Putamen (tissue), 1 donor: ENCODE measurements at places on chromosomes 2 and 18.

DNA sequence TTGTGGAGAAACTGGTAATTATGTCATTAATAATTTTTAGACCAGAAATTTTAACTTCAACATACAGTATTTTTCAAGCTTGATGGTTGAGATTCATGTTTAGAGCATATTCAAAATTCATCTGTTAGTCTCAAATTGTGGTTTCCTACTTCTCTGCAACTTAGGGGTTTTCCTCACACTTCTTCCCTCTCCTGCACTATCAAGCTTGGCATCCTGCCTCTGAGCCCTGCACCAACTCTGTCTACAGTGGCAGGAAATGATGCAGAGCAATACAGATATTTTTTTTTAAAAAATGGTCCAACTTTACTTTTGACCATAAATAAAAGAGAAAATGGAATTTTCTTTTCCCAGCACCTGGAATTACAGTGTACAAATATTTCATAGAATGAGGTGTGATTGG lies 247.3 kb downstream of the NUP35 start:
- DNase-seq, result no peak

- DNase-seq, result no peak
Observed at GRCh38 chr18:75049455-75049789, 159.5 kb downstream of the PTGR3 start.

DNA sequence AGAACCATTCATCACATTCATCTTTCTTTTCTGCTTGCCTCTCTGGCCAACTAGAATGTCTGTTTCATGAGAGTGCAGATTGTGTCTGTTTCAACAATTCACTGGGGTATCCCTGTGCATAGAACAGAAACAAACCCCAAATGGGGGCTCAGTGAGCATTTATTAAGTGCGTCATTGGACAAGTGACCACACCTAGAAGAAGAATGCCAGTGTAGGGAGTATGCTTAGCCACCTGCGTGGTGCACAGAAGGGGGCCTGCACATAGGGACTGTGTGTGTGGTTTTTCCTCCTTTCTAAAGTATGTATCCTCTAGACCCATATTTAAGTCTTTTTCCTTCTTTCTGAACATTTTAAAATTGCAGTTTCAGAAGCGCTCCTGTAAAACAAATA lies 255.9 kb downstream of the AGAP1 start:
- DNase-seq, result no peak

DNA sequence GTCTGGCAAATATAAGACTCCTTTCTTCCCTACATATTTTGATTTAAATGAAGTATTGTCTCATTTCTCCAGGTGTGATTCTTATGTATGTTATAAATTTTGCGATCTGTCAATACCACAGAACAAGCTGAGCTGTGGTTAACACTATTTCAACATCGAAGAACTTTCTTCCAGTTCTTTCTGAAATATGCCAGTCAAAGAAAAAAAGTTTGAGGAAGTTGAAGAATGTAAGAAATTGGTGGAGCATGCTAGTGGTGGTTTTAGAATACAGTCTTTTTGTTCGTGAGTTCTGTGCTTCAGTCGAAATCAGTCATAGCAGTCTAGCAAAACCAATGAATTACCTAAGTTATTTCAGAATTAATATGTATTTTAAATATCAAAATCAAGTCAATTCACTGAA lies 8.6 kb upstream of the COBLL1 start:
- no peak for DNase-seq

DNA sequence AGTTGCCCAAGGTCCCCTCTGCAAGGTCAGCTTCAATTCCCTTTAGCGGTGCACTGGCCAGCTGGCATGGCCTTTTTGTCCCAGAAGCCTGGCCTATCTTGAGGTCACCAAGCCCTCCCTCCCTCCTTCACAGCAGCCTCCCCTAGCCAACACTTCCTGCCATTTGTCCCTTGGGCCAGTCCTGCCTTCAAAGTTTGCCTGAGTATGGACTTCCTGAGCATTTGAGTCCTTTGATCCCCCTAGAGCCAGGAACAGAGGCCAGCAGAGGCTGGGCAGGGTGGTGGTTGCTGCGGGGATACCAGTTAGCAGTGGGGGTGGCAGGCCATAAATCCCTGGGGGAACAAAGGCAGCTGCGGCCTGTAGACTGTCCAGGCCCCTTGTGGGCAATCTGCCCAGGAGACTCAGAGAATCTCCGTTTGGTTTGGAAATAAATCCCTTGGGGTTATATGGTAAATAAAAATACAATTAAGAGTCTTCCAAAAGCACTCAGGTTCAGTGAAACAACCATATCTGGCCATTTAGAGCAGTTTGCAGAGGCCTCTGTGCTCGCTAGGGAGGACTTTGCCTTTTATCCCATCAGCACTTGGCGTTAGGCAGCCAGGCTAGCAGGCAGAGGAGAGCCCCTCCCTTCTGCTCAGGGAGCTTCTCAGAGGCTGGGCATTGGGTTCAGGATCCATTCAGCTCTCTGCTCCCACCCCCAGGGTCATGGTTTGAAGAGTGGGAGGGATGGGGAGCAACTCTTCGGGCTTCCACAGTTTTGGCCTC lies 3.1 kb upstream of the HES6 start:
- DNase-seq, result no peak

DNA sequence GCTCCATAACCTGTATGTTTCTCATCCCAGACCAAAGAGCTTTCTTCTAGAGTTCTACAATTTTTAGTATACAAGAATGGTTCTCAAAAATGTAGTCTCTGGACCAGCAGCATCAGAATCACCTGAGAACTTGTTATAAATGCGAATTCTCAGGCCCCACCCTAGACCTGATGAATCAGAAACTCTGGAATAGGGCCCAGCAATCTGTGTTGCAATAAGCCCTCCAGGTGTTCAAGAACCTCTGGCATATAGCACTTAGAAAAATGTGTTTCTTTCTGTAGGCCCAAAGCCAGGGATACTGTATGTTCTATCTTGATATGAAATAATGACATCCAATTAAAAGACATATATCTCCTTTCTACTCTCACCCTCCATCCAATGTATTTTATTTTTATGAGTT lies 10.4 kb downstream of the PAIP2B start:
- DNase-seq, result no peak

- DNase-seq, result no peak
Observed at GRCh38 chr18:57803103-57803969, at the start of gene ATP8B1. Gene ATP8B1 (minus strand): TSS chr18:57803315. CDS start chr18:57731807, 71,508 bp downstream.

DNA sequence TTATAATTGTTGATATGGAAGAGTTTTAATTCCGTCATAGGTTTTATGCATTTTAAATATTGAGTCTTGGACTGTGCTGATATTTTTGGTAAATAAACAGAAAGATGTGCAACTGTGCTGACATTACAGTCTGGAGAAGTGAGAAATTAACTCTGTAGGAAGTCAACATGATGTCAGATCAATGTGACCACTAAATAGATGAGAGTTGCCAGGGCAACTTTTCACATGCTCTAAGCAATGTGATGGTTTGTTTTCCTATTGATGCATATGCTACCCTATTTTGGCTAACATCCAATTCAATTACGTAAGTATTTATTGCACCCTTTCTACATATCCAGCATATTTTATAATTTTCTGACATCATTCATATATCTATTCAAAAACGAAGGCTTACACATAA lies 1109.3 kb downstream of the TSN start:
- no peak for DNase-seq

DNA sequence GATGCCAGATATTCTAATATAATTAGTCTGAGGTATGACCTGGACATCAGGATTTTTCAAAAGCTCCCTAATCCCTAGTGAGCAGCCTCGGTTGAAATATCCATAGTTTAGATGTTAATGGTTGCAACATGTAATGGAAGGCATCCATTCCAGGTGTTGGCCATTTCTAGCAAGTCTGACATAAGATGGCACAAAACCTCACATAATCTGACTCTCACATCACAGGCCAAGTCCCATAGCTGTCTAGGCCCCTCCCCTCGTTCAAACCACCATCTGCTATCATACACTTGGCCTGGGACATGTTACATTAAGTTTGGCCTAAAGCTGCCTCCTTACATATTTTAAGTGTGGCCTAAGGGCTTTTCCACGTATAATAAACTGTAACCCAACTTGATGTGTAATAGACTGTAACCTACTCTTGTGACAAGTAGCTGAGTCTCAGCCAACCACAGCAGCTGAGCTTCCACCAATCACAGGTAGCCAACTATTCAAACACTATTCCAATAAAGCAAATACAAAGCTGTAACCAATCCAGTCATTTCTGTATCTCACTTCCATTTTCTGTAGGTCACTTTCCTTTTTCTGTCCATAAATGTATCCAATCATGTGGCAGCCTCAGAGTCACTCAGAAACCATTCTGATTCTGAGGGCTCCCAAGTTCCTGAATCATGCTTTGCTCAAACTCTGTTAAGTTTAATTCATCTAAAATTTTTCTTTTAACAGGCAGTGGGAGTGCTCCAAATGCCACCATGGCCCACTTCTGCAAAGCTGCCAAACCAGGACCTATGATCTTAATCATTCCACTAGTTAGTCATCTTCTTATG lies 59.4 kb downstream of the ADD2 start:
- DNase-seq, result no peak

DNA sequence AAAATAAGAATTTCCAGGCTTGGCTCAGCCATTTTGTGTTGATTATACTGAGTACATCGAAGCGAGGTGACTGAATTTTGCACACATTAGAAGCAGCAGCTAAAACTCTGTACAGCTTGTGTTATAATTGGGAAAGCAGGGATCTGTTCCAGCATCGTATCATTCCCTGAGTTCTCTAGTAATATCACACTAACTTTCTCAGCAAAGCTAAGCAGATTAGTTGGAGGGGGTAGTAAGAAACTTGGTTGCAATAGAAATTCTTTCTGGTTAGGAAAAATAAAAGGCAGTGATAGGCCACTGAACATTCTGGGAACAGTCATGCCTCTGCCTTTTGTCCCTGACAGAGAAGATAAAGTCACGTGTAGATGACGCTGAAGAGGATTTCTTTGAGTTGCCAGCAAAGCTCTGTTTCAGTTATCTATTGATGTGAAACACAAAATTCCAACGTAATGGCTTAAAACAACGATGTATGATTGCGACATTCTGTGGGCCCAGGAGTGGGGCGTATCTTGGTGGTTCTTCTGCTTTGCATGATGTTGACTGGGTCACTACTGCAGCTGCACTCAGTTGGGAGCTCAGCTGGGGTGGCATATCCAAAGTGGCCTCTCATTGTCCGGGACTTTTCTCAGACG lies 202.1 kb upstream of the MEX3C start:
- peak; percentile 30 for DNase-seq

DNA sequence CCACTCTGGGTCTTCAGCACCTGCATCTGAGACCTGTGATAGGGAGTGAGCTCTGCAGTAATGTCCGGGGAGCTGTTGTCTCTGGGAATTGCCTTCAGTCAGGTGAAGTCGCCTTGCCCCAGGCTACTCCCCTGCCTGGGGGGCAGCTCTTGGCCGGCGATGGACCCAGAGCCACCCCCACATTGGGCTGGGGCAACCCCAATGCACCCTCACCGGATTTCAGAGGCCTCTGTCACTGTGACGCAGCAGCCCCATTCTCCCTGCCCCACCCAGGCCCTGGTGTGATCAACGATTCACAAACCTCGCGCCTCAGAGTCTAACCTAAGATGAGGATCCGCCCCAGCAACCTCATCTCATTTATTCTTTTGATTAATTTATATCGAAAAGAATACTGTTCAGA lies 303.6 kb downstream of the NDUFA10 start:
- DNase-seq, result no peak

GRCh38 chr2:218329027-218329825 lies 27.4 kb upstream of the CATIP start:
- no peak for DNase-seq

DNA sequence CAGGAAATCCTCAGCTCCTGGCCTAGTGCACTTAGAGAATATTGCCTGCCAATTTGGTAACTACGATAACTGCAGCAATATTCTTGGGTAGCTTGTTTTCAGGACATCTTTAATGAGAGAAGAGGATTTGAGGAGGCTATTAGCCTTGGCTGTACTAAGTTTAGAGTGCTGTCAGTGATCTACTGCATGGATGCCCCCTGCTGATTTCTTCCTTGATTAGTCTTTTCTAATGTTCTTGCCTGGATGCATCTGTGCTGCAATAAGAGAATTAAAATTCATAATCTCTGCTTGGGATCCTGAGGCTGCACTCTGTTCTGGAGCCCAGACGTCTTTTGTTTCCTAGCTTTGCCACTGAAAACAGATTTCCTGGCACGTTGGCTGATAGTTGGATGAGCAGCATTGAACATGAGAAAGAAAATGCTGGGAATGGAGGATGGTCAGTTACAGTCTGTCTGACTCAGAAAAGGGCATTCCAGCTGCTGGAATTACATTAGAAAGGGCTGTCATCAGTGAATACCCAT lies 115.4 kb downstream of the CCDC85A start:
- no peak for DNase-seq

DNA sequence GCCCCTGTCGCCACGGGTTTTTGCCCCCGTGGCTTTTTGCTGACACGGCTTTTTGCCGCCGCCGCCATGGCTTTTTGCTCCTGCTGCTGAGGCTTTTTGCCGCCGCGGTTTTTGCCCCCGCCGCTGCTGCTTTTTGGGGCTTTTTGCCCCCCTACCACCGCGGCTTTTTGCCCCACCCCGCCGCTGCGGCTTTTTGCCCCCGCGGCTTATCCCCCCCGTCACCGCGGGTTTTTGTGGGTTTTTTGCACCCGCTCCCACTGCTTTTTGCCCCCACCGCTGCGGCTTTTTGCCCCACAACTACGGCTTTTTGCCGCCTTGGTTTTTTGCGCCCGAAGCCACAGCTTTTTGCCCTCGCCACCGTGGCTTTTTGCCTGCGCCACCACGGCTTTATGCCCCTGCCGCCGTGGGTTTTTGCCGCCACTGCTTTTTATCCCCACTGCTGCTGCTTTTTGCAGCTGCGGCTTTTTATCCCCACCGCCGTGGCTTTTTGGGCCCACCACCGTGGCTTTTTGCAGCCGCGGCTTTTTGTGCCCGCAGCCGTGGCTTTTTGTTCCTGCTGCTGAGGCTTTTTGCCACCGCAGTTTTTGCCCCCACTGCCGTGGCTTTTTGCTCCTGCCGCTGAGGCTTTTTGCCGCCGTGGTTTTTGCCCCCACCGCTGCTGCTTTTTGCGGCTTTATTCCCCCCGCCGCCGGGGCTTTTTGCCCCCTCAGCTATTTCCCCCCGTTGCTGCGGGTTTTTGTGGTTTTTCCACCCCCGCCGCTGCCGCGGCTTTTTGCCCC lies 2798.0 kb upstream of the TEKT4 start:
- DNase-seq, result no peak

- DNase-seq, result no peak
Observed at GRCh38 chr2:227774011-227774624, 28.4 kb downstream of the SCYGR8 start.

GRCh38 chr2:186617148-186617547 lies 27.3 kb downstream of the ITGAV start:
- no peak for DNase-seq

- no peak for DNase-seq
Observed at GRCh38 chr2:105490956-105491355, 92.1 kb upstream of the FHL2 start.
